Cerebellar nuclear complex (tissue), 1 donor: ENCODE measurements at places on chromosomes 3 and 15.
A peak's percentile ranks its signal among the peaks of the same experiment; 100 is the strongest.

DNA sequence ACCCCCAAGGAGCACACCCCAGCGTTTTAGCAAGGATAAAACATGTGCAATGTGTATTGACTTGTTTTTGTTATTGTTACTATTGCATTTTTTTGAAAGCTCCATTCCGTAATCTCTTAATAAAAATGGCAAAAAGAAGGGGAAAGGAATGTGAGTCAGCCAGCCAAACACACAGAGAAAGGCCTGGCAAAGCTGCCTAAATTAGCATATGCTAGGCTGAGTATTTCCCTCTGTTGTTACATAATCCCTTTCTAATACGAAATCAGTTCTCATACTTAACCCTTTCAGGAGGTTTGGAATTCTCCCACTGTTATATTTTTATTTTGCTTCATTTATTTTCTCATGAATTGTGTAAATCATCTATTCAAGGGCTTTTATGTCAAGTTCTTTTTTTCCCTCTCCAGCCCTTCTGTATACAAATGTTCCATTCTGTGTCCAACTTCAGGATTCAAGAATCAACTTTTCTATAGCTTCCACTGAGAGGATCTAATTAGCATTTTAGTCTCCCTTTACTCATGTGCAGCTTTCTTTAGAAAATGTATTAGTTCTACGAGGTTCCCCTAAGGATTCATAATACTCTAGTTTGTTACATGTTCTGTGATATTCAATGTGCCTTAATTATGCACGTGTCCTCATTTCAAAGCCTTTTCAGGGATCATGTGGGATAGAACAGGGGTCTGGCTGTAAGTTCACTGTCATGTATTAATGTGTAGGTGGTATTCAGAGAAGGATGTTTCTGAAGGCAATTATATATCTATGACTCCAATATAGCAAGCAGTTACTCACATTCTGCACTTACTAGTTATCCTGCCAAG is 9.2 kb downstream of the CADM2 start:
- DNase-seq: peak; percentile 48

DNA sequence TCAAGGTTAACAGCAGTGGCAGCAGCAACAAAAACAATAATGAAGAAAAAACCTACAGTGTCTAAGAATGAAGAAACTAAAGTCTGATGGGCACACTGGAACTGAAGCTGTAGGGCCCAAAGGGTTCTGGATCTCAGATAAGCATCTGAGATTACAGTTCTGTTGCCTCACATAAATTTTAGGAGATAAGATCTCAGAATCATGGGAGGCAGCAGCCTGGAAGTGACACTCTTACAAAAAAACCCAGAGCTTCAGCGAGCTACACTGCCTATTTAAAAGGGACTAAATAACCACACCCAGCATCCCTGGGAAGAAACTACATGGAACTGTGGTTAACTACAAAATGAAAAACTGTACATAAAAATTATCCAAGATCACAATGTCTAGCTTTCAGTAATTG is 61.2 kb downstream of the PLD1 start:
- DNase-seq: no peak

DNA sequence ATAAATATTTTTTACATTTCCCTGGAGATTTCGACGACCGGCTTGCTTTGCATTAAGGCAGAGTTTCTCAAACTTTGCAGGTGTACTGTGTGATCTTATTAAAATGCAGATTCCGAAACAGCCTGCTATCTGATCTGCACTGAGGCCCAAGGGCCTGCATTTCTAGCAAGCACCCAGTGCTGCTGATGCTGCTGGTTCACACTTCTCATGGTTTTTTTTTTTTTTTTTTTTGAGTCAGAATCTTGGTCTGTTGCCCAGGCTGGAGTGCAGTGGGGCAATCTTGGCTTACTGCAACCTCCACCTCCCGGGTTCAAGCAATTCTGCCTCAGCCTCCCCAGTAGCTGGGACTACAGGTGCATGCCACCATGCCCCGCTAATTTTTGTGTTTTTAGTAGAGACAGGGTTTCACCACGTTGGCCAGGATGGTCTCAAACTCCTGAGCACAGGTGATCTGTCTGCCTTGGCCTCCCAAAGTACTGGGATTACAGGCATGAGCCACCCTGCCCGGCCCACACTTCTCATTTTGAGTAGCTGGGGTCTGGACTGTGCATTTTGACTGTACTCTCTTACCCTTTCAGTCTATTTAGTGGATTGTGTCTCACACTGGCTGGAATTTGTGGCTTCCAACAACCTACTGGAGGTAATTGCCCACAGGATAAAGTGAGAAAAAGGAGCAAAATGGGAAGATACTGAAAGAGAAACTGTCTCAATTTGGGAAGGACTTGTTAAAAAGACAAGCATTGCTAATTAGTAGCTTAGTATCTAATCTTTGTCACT is 94.1 kb downstream of the ITPR1 start:
- no peak for DNase-seq

GRCh38 chr3:23580096-23580713 is 225.6 kb upstream of the UBE2E1 start:
- no peak for DNase-seq

DNA sequence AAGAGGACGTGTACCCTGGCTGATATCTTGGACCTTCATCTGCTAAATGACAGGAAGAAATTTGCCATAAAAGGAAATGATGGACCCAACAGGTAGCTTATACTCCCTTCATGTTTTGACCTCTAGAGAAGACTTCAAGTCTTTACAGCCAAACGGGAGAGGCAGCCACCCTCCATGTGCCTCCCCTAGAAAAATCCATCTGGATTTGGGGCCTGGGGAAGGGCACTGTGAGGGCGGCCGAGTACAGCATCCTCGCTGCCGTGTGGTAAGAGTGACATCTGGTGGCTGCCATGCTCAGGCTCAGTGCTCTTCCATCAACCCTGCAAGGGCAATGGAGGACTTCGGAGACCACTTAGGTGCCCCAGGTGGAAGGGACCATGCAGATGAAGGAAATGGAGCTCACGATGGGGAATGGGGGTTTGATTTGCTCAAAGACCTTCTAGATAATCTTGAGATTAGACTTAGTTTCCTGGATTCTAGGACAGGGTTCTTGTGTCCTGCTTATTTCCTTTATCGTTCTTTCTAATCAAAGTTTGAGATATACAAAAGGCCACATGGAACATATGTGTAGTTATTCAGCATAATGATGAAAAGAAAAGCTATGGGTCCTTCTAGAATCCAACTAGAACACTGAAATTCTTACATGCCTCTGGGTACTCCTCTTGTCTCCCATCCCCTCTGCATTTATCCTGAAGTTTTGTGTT is 44.4 kb downstream of the AQP9 start:
- DNase-seq: no peak
